Progenitor cell of endocrine pancreas (in vitro differentiated cells): ENCODE measurements at places on chromosomes 1 and 21.
A peak's percentile ranks its signal among the peaks of the same experiment; 100 is the strongest.

GRCh38 chr1:162674034-162674608 is 41.9 kb downstream of the DDR2 start:
- no peak for DNase-seq

- no peak for DNase-seq
Observed at GRCh38 chr1:100597784-100598183, 59.8 kb downstream of the GPR88 start.

- no peak for DNase-seq
Observed at GRCh38 chr1:13661539-13661938, 38.4 kb upstream of the PRDM2 start.

- DNase-seq: no peak
Observed at GRCh38 chr1:201454608-201455007, 14.4 kb downstream of the PHLDA3 start.

DNA sequence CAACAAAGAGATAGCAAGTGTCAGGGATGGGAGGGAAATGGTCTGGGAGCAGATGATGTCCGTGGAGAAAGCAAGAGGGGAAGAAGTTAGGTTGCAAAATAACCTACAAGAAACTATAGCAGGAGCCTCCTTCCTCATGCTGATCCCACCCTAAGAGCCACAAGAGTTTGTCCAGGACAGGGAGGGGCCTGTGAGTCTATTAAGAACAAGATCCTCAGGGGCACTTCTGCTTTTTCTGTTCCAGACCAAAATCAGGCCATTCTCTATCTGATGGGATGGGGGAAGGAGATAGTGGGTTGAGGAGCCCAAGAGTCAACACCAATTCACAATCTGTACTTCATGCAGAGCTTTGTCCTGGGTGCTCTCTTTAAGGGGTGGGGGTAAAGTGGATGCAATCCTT is 7.7 kb upstream of the ATP1A4 start:
- DNase-seq: no peak

DNA sequence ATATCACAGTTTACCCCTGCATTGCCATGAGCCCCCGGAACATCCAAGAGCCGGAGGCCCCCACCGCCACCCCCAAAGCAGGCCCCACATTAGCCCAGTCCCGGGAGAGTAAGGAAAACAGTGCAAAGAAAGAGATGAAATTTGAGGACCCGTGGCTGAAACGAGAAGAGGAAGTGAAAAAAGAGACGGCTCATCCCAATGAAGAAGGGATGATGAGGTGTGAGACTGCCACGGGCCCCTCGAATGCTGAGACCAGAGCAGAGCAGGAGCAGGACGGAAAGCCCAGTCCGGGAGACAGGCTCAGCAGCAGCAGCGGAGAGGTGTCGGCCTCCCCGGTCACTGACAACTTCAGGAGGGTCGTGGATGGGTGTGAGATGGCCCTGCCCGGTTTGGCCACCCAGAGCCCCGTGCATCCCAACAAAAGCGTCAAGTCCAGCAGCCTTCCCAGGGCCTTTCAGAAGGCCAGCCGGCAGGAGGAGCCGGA is 532.4 kb downstream of the KIF26B start:
- DNase-seq: no peak

GRCh38 chr1:48107516-48107915 is 110.3 kb upstream of the TRABD2B start:
- DNase-seq: no peak

- DNase-seq: no peak
Observed at GRCh38 chr1:115794976-115795639, 26.6 kb upstream of the CASQ2 start.

DNA sequence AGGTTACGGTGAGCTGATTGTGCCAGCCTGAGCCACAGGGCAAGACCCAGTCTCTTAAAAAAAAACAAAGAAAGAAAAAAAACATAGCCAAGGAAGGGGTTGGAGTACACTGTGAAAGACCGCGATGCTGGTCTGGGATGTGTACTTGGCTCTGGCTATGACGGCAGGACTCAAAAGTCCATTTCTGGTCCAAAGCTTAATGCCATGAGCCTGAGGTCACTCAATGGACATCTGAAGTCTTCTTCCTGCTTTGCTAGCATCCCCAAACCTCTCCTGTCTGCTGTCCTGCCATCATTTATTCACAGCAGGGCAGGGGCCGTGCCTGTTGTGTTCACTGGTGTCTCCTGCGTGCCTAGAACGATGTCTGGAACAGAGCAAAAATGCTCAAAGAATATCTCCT is 1.5 kb upstream of the ARHGEF10L start:
- DNase-seq: no peak

DNA sequence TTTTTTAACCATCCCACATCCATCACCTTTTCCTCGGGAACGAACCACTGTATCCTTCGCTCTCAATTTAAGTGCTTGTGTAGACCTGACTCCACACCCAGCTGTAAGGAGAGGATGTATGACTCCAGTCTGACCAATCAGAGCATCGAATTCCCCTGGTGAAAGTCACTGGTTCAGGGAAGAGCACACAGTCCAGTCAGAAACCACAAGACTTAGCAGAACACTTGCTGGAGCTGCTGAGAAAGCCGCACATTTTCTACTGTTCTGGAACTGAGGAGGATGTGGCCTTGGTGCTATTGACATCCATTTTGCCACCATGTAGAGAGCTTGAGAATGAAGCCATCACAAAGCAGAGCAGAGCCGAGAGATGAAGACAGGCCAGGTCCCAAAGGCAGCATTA is 59.9 kb upstream of the CNN3 start:
- no peak for DNase-seq

DNA sequence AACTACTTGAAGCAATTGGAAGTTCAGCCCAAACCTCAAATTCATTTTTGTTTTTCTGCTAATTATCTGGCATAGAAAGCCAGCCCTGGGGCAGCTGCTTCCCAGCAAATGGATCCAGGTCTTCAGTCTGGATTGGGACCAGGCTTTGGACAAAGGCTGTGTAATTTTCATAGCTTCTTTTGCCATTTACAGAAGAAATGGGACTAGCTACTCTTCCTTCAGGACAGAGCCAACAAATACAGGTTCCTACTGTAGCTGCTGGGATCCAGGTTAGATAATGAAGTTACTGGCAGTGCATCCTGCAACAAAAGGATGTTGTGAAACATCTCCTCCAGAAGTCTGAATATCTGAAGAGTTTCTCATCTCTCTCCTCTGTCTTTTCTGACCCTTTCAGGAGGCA is 171.5 kb upstream of the CAMK1G start:
- no peak for DNase-seq

GRCh38 chr1:206774093-206774492 is 1.8 kb upstream of the IL10 start:
- DNase-seq: no peak

DNA sequence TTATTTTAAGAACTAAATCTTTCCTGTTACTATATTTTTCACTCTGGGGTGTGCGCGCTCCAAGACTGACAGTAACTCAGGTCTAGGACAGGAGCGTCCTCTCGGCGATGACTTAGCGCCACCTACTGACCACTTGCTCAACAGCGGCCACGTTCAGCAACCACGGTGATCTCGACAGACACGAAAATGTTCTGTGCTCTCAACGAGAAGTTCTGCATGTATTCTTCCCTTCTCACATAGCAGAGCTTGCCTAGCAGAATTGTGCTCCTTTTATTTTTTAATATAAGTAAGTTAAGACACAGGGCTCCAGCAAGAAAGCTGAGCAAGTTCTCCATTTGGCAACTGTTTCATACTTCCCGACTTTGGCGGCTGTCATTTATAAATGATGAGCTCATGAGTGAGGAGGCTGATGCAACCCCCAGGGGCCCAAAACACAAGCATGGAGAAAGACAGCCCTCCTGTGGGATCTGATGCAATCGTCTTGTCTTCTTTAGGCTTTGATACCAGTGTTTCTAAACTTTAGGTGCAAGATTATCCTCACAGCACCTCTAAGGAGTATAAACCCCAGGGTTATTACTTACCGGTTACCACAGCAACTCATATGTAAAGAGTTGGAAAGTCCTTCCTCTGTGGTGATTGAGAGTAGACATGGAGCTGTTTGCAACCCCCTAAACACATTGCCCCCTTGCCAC is 92.6 kb downstream of the HHIPL2 start:
- DNase-seq: peak; percentile 64

GRCh38 chr1:168786476-168787330 is 57.7 kb upstream of the DPT start:
- DNase-seq: no peak

DNA sequence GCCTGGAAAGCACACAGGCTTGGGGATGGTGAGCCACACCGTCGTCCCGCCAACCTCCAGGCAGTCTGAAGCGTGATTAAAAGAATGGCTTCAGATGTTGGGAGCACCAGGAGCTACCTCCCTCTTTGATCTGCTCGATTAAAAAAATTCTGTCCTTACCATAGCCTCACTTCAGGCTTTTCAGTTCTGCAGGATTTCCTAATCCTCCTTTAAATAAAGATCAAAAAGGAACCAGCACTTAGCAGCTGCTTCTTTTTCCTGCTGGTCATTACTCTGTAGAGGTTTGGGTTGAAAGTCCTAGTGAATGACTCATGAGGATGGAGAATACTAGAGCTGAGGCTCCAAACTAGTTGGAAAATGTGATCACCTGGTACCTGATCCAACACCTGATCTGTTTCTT is 71.9 kb upstream of the C1orf174 start:
- DNase-seq: no peak

DNA sequence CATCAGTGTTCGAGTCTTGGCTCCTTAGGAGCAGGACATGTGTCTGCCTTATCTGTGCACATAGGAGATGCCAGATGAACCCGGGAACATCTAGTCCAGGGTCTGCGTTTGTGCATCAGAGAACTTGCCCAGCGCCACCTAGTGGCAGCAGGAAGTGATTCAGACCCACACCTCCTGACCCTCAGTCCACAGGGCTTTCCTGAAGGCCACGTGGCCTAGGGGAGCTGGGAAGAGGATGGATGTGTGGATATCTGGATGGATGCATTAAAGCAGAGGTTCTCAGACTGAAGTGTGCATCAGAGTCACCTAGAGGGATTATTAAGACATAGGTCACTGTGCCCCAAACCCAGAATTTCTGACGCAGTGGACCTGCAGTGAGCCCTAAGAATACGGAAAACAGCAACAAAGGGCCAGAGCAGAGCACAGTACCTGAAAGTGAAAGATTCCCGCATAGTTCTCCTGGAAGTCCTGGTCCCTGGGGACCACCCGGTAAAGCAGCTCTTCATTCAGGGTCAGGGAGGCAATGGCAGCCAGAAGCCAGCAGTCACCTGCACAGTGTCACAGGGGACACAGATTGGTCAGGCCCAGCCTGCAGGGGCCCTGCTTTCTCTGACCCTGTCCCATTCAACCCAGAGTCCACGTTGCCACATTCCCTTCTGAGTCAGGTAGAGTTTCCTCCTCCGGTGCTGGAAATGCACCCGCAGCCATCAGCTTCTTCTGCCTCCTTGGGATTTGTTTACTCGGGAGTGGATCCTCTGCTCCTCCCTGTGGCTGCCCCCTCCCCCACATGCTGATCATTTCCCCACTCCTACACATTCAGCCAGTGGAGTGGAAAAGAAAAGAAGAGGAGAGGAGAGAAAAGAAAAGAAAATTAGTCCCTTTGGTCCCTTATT is 37.0 kb downstream of the CAPN8 start:
- DNase-seq: peak; percentile 28

GRCh38 chr1:164961715-164962114 is 394.8 kb downstream of the LMX1A start:
- no peak for DNase-seq

DNA sequence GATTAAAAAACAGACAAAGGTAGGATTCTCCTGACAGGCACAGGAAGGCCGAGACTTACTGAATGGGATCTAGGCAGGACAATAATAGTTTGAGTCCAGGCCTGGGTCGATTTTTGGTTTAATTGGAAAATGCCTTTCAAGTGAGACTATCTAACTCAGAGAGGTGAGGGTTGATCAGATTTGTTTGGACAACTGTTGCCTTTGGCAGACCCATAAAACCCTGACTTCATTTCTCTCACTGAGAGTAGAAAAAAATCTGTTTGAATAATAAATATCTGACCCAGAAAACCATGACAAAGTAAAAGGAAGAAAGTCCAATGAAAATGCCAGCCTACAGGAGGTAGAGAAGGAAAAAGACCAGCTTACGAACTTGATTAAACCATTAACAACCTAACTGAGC is 12.3 kb upstream of the SLC30A10 start:
- no peak for DNase-seq

GRCh38 chr1:211033921-211034525 is 99.9 kb downstream of the KCNH1 start:
- no peak for DNase-seq

GRCh38 chr1:244970236-244970743 is 105.9 kb upstream of the HNRNPU start:
- peak; percentile 67 for DNase-seq

DNA sequence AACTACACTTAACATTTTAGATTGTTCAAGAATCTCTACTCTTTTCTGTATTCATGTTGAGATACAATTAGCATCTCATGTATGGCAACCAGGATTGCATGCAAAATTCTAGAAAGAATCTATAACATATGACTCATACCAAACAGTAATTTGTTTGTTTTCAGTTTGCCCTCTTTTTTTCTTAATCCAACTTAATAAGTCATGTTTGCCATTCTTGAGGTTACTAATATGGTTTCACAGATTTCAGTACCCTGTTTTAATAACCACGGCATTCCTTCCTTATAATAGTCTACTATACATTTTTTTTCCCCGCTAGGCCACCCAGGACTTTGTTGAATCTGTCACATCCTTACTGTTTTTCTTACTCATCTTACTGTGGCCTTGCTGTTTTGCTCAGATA is 140.8 kb downstream of the FMN2 start:
- DNase-seq: no peak

GRCh38 chr1:190353538-190354101 is 124.0 kb downstream of the BRINP3 start:
- no peak for DNase-seq

- no peak for DNase-seq
Observed at GRCh38 chr1:218480588-218481099, 135.5 kb downstream of the TGFB2 start.
